ENCODE measurements at places on chromosomes 6 and 20.

DNA sequence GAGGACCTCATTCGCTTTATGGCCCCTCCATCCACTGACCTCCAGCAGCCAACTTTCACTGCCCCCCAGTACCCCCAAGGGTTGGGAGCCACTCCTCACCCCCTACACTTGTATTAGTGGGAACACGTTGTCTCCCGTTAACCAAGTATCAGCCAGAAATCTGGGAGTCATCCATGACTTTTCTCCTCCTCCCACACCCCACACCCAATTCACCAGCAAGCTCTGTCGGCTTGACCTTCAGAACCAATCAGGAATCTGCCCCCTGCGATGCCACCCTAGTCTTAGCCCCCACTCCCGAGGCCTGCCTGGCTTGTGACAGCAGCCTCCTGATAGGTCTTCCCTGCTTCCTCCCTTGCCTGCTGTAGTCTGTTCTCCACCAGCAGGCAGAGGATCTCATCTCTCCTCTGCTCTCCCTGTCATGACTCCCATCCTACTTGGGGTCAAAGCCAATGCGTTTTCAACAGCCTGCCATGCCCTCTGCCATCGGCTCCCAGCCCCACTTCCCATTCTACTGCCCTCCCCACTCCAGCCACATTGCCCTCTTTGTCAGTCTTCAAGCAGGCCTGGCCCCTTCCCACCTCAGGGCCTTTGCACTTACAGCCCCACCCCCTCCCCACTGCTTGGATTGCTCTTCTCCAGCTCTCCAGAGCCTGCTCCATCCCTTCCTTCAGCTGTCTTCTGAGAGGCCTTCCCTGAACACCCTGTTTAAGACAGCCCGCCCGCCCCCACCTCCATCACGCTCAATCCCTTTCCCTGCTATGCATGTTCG, 19.4 kb downstream of the MDGA1 start:
- DNase-seq = no peak

GRCh38 chr20:23290761-23291574, 59.6 kb upstream of the NXT1 start:
- no peak for DNase-seq

DNA sequence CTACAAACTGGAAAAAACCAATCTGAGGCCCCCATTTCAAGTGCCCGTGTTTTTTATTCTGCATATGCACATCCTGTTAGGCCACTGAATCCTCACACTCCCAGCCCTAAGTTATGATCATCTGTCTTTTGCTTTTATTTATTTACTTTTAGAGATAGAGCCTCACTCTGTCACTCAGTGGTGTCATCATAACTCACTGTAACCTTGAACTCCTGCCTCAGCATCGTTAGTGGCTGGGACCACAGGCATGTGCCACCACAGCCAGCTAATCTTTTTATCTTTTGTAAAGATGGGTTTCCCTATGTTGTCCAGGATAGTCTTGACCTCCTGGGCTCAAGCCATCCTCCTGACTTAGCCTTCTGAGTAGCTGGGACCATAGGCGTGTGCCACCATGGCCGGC, 29.6 kb upstream of the CLDN20 start:
- no peak for DNase-seq

DNA sequence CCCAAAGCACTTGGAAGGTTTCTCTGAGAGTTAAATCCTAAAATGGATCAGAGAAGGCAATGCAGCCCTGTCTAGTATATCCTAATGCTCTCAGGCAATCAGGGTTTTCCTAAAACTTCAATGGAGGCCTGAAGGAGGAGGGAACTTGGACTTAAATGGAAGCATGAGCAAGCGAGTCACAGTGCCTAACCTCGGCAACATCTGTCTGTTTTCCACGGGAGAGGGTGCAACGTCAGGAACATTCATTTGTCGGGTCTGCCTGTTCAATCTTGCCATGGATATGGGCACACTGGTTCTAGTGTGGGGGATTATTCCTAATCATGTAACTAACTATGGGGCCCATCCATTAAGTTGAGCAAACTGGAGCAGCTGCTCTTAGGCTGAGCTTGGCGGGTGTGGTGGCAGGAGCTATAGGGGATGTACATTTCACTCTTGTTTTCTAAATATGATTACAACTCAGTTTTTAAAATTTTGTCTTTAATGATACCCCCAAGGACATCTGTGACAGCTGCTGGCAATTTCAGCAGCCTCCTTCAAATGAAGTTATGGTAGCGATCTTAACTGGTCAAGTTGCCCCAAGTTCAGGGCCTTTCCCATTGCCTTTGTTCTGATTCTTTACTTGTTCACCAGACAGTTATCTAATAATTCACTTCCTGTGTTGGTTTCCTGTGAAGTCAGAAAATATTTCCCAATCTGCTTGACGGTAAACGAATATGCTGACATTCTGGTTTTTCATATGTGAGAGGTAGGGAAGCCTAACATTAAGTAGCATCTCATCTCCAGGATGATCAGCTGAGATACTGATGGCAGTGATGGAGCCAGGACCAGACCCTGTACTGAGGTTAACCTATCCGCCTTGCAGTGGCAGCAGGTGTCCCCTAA, 21.6 kb downstream of the DSE start:
- DNase-seq = peak; percentile 1

- DNase-seq = no peak
These were observed 214.4 kb upstream of the DTNBP1 start for GRCh38 chr6:15877231-15877630.

- no peak for DNase-seq
These were observed 61.8 kb downstream of the LMBRD1 start for GRCh38 chr6:69735027-69735426.

GRCh38 chr6:11436508-11437096, 100.9 kb upstream of the TMEM170B start:
- no peak for DNase-seq

DNA sequence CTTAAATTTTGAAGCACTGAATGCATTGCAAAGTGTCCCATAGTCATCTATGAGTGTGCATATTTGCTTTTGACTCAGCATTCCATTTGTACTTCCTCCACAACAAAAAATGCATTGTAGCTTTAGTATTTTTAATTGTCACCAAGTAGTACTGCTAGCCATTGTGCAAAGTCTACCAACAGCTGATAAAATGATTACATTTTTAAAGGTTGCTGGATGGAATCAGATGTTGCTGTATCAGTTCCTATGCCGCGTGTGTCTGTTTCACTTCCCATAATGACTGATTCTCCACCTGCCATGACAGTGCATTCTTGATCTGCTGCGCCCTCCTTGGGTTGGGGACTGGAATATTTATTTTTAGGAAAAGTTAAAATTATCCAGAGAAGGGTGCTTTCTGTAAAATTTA, 41.2 kb downstream of the SLX4IP start:
- DNase-seq = peak; percentile 9

DNA sequence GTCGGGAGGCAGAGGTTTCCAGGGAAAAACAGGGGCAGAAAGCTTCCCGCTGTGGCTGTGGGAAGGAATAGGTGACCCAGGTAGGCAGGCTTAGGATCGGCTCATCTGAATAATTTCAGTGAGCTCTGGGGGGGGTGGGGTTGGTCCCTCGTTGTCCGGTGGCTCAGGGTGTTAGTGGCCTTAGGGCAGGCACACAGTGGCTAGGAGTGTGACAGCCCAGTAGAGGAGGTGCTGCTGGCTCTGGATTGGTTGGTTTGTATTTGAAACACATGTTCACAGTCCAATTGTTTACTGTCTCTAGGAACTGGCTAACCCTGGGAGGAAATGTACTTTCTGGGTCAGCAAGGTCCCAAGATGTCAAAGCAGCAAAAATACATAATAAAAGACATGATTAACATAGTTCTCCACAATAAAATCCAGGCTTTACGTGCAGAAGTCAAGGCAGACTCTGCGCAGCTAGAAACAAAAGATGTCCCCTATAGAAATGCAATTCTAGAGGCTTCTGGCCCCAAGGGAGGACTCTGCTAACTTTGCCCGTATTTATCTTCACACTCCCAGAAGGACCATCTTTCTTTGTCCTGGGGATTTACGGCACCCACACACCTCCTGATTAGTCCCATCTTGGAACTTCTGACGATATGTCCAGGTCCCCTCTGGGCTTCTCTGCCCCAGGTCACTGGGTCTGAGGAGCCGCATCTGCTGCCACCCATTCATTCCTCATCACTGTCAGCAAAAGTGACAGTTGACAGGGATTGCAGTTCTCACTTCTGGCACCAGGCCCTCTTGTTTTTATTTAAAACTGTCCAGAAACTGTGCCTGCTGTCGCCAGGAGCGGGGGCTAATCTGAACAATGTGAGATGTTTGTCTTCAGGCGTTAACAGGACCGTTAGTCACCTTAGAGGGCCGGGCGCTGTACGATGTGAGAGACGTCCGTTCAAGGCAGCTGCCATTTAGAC, 18.7 kb downstream of the MOCS3 start:
- DNase-seq = no peak

- DNase-seq = peak; percentile 2
These were observed 346.3 kb downstream of the BMP2 start for GRCh38 chr20:7113577-7114466.
